ENCODE measurements at places on chromosomes 7 and 10. TPM values are rescaled to one million over a fixed set of nuclear protein-coding genes. Genes with fewer than 3 reads are reported as not detected.

DNA sequence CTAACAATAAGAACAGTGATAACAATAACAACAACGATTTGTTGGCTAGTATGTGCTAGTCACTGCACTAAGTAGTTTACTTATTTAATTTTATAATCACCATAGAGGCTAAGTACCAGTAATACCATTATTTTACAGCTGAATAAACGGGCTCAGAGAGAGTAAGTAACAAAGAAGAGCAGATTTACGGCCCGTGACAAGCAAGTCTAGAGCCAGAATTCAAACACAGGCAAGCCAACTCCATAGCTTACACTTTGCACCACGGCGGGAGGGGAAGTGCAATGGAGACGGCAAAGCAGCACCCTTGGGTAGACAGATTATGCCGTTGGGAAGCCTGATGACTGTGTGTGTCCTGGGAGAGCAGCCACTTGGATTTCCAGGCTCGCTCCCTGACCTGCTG is 1.2 kb upstream of the OR6V1 start:
- H3K36me3 ChIP-seq = no peaks in the 10 kb centered on the region
- peaks cover 8% of the 10 kb centered on the region for H3K4me1 ChIP-seq
- H3K27me3 ChIP-seq = no peaks in the 10 kb centered on the region
- H3K4me3 ChIP-seq = no peak overlapping the region
- no peak for DNase-seq
- no peak overlapping the region for H3K27ac ChIP-seq

DNA sequence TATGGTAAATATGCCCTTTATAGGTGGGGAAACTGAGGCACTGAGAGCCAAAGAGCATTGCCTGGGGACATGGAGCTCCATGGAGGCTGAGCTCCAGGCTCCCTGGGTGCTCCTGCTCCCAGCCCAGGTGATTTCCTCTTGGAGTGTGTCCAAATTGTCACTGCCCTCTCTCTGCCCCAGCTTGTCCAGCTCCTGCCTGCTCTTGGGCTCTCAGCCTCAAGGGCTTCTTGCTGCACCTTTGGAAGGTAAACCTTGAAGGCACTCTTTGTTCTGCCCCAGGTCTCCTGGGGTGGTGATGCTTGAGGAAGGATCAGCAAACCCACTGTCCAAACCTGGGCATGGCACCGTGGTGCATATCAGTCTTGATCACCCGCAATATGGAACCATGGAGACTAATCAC is 166.1 kb downstream of the RPS24 start:
- H3K27me3 ChIP-seq = peaks cover 13% of the 10 kb centered on the region
- H3K27ac ChIP-seq = no peak overlapping the region
- peaks cover 3% of the 10 kb centered on the region for H3K4me1 ChIP-seq
- H3K36me3 ChIP-seq = no peaks in the 10 kb centered on the region
- H3K4me3 ChIP-seq = no peak overlapping the region

- DNase-seq = no peak
- H3K4me3 ChIP-seq = peak overlapping the region; percentile 10
- peak overlapping the region; percentile 58 for H3K27ac ChIP-seq
- H3K27me3 ChIP-seq = no peaks in the 10 kb centered on the region
- no peaks in the 10 kb centered on the region for H3K36me3 ChIP-seq
These were observed 2.6 kb downstream of the MKLN1 start for GRCh38 chr7:131330299-131330698.

DNA sequence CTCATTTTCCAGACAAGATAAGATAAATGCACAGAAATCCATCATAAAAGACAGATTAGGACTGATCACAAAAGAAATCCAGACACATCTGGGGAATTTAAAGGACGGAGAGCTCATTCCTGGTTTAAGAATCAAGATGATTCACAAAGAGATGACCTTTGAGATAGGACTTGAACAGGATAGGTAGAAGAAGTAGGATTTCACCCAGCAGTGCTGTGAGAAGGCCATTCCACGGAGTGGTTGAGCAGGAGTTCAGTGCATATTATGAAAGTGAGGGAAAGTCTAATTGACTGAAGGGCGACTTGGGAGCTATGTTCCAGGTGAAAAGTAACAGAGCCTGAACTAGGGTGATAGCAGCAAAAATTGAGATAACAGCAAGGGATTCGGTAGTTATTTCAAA is 73.7 kb downstream of the GAD2 start:
- H3K36me3 ChIP-seq = no peaks in the 10 kb centered on the region
- no peak overlapping the region for H3K27ac ChIP-seq
- H3K27me3 ChIP-seq = peaks cover 2% of the 10 kb centered on the region
- DNase-seq = no peak
- no peaks in the 10 kb centered on the region for H3K4me1 ChIP-seq

- peaks cover 21% of the 10 kb centered on the region for H3K4me1 ChIP-seq
- peak within 1 kb of the TSS; percentile 81 for H3K4me3 ChIP-seq
- no peaks in the 10 kb centered on the region for H3K36me3 ChIP-seq
- DNase-seq = no peak
- peak within 1 kb of the TSS; percentile 4 for H3K27ac ChIP-seq
These were observed at the start of gene KIAA1549 for GRCh38 chr7:138981332-138982203. Gene KIAA1549 (minus strand): TSS chr7:138981389. CDS start chr7:138981269, 120 bp downstream.

DNA sequence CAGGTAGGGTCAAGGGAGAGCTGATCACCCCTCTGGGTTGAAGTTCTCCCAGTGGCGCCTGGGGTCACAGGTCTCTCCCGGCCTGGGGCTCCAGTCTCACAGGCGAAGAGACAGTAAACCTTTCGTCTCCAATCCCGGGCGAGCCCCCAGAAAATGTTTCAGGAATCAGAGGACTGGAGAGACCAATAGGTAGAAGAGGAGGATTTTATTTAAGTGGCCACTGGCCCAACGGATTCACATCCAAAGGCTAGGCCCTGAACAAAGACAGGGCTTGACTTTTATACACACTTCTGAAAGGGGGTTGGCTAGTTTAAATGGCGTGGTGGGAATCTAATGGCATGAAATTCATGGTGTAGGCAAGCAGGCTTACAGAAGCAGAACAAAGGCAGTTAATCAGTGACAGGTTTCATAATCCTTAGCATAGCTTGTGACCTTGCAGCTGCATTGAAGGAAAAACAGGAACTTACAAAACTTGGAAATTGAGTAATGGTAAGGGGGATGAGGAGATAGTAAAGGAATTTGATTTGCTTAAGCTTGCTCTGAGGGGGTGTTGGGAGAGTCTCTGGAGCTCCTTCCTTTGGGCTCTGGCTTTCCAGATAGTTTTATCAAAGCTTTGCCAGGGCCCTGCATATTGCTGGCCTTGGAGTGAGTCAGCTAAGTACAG is 105.5 kb downstream of the TRIM24 start:
- no peaks in the 10 kb centered on the region for H3K27me3 ChIP-seq
- no peak for DNase-seq
- peaks cover 7% of the 10 kb centered on the region for H3K4me1 ChIP-seq
- no peak overlapping the region for H3K4me3 ChIP-seq

GRCh38 chr7:151744656-151745638 is 132.0 kb downstream of the PRKAG2 start:
- peaks cover 56% of the 10 kb centered on the region for H3K4me1 ChIP-seq
- H3K4me3 ChIP-seq = peak overlapping the region; percentile 57
- peak; percentile 80 for DNase-seq
- no peaks in the 10 kb centered on the region for H3K27me3 ChIP-seq

DNA sequence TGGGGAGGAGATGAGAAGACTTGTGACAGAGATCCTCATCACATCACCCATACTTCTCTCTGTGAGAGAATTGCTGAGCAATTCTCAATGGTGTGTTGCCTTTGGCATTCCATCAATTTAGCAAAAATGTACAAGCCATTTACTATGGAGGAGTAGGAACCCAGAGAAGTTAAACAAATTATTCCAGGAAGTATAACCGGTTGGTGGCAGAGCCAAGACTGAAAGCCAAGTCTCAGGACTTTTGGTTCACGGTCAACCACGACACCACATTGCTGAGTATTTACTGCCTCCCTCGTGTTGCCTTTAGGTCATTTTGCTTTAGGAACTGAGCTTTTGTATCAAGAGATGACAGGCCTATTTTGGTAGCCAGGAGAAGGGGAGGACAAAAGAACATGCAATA is 88.0 kb upstream of the ELMO1 start:
- no peak overlapping the region for H3K4me3 ChIP-seq
- peaks cover 3% of the 10 kb centered on the region for H3K4me1 ChIP-seq
- no peak overlapping the region for H3K27ac ChIP-seq
- H3K36me3 ChIP-seq = no peaks in the 10 kb centered on the region

Gene PDCD11
- 33.0 TPM for total RNA-seq

- H3K4me1 ChIP-seq = no peaks in the 10 kb centered on the region
- no peaks in the 10 kb centered on the region for H3K36me3 ChIP-seq
- no peak overlapping the region for H3K27ac ChIP-seq
- DNase-seq = no peak
These were observed 275.8 kb downstream of the GRID1 start for GRCh38 chr10:86090807-86091206.

- peaks cover 10% of the 10 kb centered on the region for H3K4me1 ChIP-seq
- DNase-seq = no peak
- no peaks in the 10 kb centered on the region for H3K27me3 ChIP-seq
- H3K36me3 ChIP-seq = no peaks in the 10 kb centered on the region
- H3K4me3 ChIP-seq = no peak overlapping the region
These were observed 112.4 kb upstream of the FZD8 start for GRCh38 chr10:35754519-35754918.

DNA sequence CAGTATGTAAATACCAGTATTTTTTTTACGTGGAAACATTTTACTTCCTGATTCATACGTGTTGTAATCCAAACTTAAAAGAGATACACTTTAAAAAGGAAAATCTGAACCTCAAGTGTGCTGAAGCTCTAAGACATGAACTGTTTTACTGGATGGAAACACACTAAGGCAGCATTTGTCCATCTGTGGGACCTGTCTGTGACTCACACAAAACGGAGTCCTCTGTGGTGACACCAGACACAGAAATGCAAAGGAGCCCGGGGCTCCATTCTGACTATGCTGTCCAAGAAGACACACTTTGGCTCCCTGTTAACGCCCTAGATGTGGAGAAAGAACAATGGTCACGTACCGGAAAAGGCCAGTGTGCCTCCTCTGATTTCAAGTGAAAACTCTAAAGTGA is 23.9 kb downstream of the RNF133 start:
- peaks cover 3% of the 10 kb centered on the region for H3K27me3 ChIP-seq
- peaks cover 8% of the 10 kb centered on the region for H3K4me1 ChIP-seq
- H3K36me3 ChIP-seq = no peaks in the 10 kb centered on the region
- no peak for DNase-seq

Gene C10orf105
- total RNA-seq = not detected

- no peaks in the 10 kb centered on the region for H3K27me3 ChIP-seq
- H3K4me3 ChIP-seq = no peak overlapping the region
- peaks cover 2% of the 10 kb centered on the region for H3K36me3 ChIP-seq
- H3K4me1 ChIP-seq = peaks cover 18% of the 10 kb centered on the region
- no peak for DNase-seq
These were observed 158.5 kb downstream of the DKK1 start for GRCh38 chr10:52472406-52473146.

Gene FAM20C
- total RNA-seq = 35.0 TPM

DNA sequence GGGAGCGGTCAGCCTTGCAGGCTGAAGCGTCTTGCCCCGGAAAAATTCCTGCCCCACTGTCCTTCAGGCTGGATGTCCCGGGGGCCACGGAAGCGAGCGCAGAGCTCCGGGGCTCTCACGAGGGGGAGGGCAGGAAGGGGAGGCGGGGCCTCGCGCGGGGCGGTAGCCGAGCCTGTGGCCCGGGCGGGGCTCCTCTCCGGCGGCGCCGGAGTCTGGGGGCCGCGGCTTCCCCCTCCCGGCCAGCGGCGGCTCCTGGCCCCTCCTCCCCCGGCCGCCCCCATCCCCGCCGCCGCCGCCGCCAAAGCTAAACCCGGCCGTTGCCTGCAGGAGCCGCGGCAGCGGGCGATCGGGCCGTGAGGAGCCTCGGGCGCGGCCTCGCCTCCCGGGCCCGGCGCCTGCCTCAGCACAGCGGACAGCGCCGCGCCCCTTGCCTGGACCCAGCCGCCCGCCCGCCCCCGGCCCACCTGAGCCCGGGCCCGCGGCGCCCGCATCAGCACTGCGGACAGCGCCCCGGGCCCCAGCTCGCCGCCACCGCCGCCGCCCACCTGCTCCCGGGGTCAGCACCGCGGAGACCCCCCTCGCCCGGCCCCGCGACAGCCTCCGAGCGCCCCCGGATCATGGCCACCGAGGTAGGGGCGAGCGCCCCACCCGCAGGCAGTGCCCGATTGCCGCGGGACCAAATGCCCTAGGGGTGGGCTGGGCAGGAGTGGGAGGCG is at the start of gene GOLGA7B:
GOLGA7B (plus strand) TSS at position 157 of the 716 bp plus-strand sequence; CDS start at position 618, 461 bp downstream.
- no peaks in the 10 kb centered on the region for H3K36me3 ChIP-seq
- no peak within 1 kb of the TSS for H3K27ac ChIP-seq
- peaks cover 46% of the 10 kb centered on the region for H3K27me3 ChIP-seq

Gene TYSND1
- total RNA-seq = 9.4 TPM

All from chondrocyte (in vitro differentiated cells).